Dermis blood vessel endothelial cell (primary cell): ENCODE measurements at places on chromosomes 5 and 9.

- DNase-seq: no peak
These were observed 4.4 kb upstream of the C9orf153 start for GRCh38 chr9:86263876-86264275.

DNA sequence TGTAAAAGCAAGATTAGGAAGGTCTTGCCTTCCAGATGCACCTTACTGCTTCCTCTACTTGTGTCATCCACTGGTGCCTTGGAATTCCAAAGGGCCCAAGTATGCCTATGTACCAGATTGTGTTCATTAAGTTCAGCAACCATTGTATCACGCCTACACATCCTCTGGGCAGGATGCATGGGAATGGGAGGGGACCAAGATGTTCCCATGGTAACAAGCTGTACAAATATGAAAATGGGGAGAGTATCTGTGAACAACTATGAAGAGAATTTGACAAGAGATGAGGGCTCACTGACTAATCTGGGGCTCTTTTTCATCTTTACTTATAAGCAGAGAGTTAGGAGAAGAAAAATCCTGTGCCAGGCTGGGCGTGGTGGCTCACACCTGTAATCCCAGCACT lies 137.8 kb upstream of the MAP1B start:
- peak; percentile 5 for DNase-seq

GRCh38 chr5:112630246-112631009 lies 107.3 kb upstream of the APC start:
- no peak for DNase-seq

- peak; percentile 83 for DNase-seq
These were observed 28.5 kb upstream of the NKD2 start for GRCh38 chr5:980001-980588.

DNA sequence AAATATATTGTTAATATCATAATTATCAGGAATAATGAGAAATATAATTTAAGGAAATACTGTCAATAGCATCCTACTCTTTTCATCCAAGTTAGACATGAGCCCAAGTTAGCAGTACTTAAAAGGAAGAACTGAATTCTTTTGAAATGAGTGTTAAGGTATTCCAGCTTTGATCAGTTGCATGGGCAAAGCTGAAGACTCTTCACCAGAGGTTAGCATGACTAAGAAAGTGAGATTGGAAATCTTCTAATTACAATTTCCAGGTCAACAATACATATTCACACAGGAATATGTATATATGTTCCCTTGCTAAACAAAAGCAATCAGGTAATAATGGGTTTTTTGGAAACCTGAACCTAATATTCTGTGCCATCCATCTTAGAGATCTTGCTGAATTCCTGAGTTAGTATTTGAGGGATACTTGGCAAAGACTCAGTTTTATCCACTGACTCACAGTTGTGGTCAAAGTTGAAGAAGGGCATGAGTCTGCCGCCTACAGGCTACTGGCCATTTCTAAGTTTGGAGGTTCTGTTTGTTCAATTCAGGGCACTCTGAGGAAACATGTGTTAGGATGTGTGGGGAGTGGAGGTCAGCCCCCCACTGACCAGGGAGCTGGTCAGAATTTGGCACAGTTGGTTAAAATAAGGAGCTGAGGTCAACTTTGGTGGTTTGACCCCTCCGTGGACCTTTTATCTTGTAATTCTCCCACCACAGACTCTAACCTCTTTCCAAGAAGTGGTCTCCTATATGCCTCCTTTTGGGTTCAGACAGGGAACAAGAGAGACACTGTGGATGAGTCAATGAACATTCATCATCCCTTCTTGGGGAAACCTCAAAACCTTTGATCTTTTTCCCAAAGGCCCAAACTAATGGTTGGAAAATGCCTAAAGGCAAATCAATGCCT lies 118.3 kb downstream of the PIK3R1 start:
- DNase-seq: peak; percentile 70

GRCh38 chr5:158275511-158275910 lies 416.6 kb upstream of the CLINT1 start:
- DNase-seq: no peak

DNA sequence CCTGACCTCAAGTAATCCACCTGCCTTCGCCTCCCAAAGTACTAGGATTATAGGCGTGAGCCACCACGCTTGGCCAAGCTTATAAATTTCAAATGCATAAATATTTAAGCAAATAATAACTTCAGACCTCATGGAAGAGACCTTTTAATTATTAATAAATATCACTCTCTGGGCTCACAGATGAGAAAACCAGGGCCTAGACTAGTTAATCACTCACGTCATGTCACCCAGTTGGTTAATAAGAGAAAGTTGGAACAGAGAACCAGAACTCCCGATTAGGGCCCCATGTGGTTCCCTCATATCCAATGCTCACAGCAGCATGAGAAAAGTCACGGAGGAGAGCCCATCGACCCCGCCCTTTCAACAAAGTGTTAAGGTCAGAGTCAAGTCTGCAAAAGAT lies 79.3 kb downstream of the EPB41L4A start:
- no peak for DNase-seq

- DNase-seq: peak; percentile 36
These were observed 606 bp downstream of the EEIG1 start for GRCh38 chr9:127980060-127980705.

DNA sequence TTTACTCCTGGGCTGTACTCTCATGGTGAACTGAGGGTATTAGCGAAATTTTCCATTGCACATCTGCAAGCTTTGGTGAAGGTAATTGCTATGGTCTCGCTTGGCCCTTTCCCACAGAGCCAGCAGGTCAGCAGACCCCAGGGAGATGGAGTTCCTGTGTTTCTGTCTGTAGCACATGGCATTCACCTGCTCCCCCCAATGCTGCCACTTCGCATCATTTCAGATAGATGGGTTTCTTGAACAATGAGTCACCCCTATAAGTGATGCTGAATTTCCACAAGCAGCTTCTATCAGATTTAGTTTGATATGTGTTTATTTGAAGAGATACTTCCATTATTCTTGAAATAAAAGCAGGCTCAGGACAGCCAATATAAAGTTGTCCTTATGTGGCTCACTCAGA lies 117.8 kb downstream of the ERCC6L2 start:
- DNase-seq: no peak

DNA sequence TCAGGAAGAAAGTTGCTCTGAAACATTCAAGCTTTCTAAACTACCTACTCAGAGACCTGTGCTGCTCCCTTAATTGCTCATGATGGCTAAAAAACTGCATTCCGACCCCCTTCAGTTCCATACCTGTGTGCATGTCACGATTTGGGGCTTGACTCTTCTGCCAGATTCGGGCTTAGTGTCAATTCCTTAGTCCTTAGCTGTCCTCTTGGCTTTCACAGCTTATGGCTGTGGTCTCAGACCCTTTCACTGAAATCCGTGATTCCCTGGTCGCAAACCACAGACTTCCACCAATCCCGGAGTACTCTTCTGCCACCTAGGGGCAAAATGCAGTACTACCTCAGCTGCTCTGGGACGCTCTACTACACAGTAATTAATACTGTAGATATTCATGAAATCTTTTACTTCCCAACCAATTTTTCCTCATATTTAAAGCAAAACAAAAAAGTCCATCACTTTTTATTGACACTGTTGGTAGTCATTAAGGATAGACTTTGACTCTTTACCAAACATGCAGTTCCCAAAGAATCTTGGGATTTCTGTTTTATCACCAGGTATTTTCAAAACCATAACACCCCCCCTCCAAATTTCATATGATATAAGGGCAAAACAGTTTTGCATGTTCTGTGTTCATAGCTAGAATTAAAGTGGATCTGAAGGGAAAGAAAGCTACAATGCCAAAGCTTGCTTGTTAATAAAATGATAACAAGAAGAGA lies 617.4 kb downstream of the SLCO4C1 start:
- DNase-seq: peak; percentile 70

DNA sequence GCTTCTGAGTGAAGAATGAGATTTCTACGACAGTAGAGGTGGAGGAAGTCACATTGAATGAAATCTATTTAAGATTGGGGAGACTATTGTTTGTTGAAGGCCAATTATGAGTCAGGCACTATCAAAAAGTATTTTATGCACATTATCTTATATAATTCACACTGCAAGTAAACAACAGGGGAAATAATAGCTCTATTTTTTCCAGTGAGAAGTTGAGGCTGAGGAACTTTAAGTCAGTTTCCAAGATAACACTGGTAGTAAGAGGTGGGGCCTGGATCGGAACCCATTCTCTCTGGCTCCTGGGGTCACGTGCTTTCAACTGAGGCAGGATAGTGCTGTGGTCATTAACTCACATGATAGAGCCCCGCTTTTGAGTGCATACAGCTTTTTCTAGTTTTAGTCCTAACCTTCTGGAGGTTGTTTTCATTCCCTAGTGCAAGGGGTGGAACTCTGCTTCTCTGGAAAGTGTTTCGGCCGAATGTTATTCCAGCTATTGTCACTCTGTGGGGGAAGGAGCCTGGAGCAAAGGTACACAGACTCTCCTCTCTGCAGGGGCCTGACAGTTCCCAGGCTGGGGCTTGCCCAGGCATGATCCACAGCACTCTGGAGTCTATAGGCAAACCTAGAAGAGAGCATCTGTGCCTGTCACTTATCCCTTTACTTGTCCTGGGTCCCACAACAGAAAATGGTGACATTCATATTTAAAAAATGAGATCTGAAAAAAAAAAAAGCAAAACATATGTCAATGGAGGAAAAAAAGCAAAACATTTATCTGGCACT lies 352.4 kb upstream of the ACTBL2 start:
- DNase-seq: peak; percentile 75

GRCh38 chr5:56649569-56649968 lies 165.8 kb upstream of the MAP3K1 start:
- no peak for DNase-seq

- no peak for DNase-seq
These were observed 32.9 kb downstream of the FRMD3 start for GRCh38 chr9:83505282-83505681.
